ENCODE measurements at places on chromosomes 7 and 10. TPM values are rescaled to one million over a fixed set of nuclear protein-coding genes. Genes with fewer than 3 reads are reported as not detected.

Gene PRKG1
- polyA plus RNA-seq: 12.3 TPM

Gene INHBA
- 7.0 TPM for polyA plus RNA-seq

Gene VSTM4
- polyA plus RNA-seq: 16.8 TPM

GRCh38 chr7:40916813-40917212, 782.0 kb downstream of the SUGCT start:
- DNase-seq: no peak

GRCh38 chr10:5018134-5018533, 14.5 kb upstream of the AKR1C2 start:
- no peak for DNase-seq

- DNase-seq: no peak
These were observed 97.6 kb upstream of the ITGB1 start for GRCh38 chr10:33055625-33056024.

DNA sequence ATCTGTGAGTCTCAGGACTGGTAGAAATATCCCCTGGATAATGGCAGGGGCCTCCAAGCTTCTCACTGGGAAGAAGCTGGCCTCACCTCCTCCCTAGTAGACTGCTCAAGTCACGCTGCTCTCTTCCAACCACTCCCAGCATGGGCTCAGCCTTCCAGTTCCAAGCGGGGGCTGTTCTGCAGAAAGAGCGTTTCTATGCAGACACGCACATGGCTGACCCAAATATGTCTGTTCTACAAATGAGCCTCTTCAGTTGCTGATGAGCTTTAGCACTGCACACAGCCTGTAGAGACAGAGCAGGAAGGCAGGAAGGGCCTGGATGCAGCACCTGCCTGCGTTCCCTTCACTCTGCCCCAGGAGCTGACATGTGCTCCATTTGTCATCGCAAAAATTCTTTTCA, 523.9 kb upstream of the MGMT start:
- no peak for DNase-seq

DNA sequence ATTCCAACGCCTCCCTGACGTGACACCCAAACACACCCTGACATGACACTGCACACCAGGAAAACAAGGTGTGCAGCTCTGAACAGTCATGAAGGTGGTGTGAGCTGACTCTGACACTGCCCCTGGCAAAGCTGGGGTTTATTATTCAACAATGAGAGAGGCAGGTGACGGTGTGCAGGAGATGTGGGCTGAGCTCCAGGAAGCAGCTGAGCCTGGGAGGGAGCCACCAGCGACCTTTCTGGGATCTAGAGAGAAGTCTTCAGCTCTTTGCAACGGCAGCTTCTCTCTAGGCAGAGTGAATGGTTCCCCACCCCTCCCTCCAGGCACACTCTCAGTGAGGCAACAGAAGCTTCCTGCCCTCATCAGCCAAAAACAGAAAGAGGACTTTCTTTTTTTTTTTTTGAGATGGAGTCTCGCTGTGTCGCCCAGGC, 65.6 kb downstream of the SH3PXD2A start:
- DNase-seq: no peak

- DNase-seq: no peak
These were observed 114.7 kb downstream of the RPS24 start for GRCh38 chr10:78148216-78148960.

Data from left renal cortex interstitium (tissue), 4 donors.